ENCODE measurements at places on chromosomes 12 and 14.

- DNase-seq = no peak
Observed at GRCh38 chr12:50222275-50222783, 55.2 kb upstream of the CERS5 start.

- DNase-seq = no peak
Observed at GRCh38 chr12:112577473-112578329, 159.0 kb downstream of the PTPN11 start.

GRCh38 chr14:67068251-67068650, 121.0 kb upstream of the GARIN2 start:
- no peak for DNase-seq

GRCh38 chr14:101495827-101496775, 65.2 kb upstream of the DIO3 start:
- no peak for DNase-seq

DNA sequence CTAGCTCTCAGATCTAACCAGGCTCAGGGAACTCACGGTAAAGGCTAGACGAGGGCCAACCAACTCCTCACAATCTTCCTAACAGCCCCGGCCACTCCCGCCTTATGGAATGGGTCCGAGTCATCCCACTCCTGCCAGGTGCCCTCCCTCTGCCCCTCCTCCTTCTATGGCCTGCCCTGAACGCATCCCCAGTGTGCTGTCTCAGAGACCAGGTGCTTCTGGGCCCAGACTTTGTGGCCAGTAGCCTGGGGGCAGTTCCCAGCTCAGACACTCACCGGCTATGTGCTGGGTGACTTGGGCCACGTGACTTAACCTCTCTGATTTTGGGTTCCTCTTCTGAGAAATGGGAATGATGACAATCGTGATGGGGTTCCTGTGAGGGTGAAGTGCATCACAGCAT, 22.5 kb downstream of the PAPLN start:
- no peak for DNase-seq

GRCh38 chr14:29608861-29609260, 318.8 kb downstream of the PRKD1 start:
- DNase-seq = no peak

GRCh38 chr12:80485222-80485987, 41.4 kb downstream of the PTPRQ start:
- no peak for DNase-seq

GRCh38 chr12:69150083-69150795, 89.1 kb upstream of the CPSF6 start:
- DNase-seq = no peak

- DNase-seq = no peak
Observed at GRCh38 chr12:113405694-113406093, 2.0 kb upstream of the SDS start.

- no peak for DNase-seq
Observed at GRCh38 chr12:18939051-18939450, 190.5 kb upstream of the PLEKHA5 start.

- DNase-seq = no peak
Observed at GRCh38 chr14:52377940-52378339, 63.8 kb downstream of the PTGER2 start.

- no peak for DNase-seq
Observed at GRCh38 chr14:55936691-55937090, 181.5 kb upstream of the PELI2 start.

- no peak for DNase-seq
Observed at GRCh38 chr14:99202516-99202915, 69.5 kb downstream of the BCL11B start.

DNA sequence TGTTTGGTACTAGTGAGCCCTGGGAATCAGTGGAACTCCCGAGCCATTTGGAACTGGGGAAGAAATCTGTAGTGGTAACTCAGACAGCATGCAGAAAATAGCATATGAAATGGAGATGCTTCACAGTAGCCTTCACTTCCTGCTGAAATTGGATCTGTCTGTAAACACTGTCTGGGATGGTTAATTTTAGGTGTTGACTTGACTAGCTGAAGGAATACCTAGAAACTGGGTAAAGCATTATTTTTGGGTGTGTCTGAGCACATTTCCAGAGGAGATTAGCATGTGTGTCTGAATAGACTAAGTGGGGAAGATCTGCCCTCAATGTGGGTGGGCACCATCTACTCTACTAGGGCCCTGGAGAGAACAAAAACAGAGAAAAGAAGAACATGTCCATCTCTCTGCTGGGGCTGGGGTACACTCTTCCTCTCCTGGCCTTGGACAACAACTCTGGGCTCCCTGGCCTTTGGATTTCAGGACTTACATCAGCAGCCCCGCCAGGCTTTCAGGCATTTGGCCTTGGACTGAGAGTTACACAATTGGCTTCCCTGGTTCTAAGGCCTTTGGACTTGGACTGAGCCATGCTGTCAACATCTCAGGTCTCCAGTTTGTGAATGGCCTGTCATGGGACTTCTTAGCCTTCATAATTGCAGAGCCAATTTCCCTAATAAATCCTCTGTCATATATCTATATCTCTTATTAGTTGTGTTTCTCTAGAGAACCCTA, 14.0 kb upstream of the CRADD start:
- DNase-seq = no peak

DNA sequence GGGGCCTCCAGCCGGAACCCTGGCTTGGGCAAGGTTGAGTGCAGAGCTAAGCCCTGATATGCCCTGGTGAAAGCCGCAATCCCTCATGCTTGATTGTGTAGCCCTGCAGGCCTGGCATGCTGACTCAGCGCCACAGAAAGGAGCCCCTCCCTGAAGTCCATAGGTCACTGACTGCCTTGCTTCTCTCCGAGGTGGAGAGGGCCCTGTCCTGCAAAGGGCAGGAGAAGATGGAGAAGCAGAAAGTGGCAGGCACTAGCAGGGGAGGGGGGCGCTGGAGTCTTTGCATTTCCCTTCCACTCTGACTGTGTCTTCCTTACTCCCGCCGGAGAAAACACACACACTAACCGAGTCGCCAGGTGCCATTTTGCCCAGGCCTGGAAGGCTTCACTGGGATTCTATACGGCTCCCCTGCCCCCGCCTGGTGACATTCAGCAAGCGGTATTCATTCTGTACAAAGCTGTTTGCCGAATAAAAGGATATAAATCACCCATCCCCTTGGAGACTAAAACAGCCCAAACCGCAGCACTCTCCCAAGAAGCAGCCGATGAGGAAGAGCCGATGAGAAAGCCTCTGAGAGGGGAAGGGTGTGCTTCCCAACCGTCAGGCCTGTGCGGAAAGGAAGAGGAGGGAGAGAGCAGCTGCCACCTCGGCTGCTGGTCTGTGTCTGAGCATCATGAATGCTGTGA, 69.8 kb downstream of the SLC6A12 start:
- no peak for DNase-seq

DNA sequence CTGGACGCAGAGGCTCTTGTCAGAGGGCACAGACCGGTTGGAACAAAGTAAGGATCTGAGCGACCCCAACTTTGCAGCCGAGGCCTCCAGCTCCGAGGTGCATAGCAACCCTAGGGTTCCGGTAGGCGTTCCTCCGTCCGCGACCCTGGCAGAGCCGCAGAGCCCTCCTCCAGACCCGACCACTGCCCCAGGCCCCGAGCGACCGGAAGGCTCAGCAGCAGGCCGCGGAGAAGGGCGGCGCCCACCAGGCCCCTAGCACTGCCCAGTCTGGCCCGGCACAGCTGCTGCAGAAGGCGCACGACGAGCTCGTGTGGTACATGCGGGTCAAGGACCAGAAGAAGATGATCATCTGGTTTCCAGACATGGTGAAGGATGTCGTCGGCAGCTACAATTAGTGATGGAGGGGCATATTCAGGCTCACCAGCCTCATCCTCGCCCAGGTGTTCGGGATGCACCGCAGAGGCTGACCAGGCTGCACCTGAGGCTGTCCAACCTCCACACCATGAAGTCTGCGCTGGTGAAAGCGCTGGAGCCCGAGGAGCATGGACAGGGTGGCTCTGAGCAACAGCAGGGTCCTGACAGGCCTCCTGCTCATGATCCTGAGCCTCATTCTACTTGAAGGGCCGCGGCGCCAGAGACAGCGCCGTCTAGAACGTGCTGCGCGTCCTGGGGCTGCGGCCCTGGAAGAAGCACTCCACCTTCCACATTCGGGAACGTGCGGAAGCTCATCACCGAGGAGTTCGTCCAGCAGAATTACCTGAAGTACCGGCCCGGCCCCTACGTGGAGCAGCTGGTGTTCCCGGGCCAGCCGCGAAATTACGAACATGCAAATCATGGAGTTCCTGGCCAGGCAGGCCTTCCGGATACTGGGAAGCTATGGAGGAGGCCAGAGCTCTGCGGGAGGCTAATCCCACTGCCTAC, 24.5 kb downstream of the CAPS2 start:
- DNase-seq = no peak

GRCh38 chr14:92958373-92959188, 35.6 kb downstream of the CHGA start:
- no peak for DNase-seq

GRCh38 chr12:8696442-8697090, 1.2 kb upstream of the RIMKLB start:
- no peak for DNase-seq

DNA sequence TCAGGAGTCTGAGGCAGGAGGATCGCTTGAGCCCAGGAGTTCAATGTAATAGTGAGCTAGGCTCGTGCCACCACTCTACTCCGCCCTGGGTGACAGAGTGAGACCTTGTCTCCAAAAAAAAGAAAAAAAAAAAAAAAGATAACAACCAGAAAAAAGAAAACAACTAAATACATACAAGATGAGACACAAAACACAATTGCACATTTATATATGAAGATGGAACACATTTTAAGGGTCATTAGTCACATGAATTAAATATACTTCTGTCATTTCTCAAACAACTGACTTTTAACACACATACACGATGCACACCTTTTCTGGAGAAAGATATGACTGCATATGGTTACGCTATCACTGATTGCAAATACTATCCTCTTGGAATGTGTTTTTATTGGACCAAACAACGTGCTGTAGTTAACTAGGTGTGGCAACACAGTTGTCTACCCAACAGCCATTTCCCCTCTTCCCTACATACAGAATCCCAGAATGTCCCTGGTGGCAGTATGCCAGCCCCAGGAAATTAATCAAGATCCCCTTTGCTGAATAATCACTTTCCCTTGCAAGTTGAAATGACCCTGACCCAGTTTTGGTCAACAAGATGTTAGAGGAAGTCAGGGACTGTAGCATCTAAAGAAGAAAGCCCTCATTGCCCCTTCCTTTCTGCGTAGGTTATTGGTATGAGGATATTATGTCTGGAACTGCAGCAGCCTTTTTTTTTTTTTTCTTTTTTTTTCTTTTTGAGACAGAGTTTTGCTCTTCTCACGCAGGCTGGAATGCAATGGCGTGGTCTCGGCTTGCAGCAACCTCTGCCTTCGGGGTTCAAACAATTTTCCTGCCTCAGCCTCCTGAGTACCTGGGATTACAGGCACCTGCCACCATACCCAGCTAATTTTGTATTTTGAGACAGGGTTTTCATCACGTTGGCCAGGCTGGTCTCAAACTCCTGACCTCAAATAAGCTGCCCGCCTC, 5.6 kb upstream of the MYL6B start:
- DNase-seq = no peak

DNA sequence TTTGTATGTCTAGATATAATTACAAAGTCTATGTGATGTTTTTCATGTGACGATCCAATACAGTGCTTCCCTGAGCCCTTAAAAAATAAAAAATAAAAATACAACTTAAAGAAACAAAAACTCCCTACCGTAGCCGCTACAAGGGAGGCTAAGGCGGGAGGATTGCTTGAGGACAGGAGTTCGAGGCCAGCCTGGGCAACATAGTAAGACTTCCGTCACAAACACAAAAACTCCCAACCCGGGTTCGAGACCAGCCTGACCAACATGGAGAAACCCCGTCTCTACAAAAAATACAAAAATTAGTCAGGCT, 669 bp upstream of the CDKN3 start:
- no peak for DNase-seq

GRCh38 chr14:61380984-61381383, 59.6 kb downstream of the PRKCH start:
- DNase-seq = no peak

DNA sequence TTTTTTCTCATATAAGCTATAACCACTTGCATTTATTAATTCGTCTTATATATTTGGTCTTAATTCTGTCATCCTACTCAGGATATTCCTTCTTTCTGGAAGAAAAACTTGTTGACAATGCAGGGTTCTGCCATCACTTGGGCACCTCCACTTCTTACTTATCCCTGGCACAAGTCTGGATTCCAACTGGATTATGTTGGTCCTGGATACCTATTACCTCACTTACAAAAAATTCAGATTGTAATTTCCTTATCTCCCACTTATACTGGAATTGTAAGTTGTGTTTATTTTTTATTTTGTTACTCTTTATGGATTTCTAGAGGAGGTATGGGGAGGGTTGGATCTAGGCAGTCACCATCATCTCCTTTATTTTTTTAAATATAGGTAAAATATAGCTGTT, 36.7 kb downstream of the LRRIQ1 start:
- no peak for DNase-seq

- DNase-seq = no peak
Observed at GRCh38 chr14:81400852-81401251, 728 bp upstream of the STON2 start.

GRCh38 chr14:91331721-91332120, 85.9 kb downstream of the CCDC88C start:
- DNase-seq = no peak

DNA sequence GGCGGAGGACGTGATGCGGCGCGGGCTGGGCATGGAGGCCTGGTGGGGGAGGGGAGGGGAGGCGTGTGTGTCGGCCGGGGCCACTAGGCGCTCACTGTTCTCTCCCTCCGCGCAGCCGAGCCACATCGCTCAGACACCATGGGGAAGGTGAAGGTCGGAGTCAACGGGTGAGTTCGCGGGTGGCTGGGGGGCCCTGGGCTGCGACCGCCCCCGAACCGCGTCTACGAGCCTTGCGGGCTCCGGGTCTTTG, 303 bp downstream of the GAPDH start:
- no peak for DNase-seq

DNA sequence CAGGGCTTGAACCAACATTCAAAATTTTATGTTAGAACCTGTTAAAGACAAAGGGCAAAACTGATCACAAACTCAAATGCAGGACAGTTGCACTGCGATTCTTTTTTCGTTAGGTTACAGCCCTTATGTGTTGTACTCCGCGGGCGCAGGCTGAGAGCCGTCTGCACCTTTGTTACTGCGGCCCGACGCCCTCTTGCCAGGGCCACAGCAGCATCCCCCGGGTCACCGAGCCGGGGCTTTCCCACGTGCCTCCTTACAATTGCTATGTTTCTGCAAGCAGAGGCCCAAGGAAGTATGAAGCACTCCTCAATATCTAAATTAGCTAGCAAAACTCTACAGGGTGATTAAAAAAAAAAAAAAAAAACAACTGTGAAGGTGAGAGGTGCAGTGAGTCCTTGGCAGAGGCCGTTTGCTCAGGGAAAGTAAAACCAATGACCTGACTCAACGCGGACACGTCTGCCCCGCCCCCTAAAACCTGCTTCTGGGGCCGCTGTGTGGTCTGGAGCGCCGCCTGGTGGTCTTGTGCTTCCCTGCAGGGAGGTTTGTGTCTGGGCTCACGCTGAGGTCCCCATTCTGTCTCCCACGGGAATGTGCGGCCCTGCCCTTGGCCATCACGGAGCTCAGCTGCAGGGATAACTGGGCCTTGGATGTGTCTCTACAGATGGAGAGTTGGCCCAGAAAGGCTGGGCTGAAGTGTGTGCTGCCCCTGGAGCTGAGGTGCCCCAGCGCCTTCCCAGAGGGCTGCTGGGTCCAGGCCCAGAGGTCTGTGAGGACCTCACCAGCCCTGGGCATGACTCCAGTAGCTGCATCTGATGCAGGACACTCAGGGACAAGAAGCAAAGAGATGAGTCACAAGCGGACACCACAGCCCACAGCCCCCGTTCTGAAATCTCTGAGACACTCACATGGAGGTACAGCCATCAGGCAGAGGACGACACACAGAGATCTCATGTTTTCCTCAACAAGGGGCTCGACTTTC, 418.5 kb downstream of the TMEM121 start:
- DNase-seq = no peak

Measured in SIG-M5 (cell line).